KBM-7 (cell line): ENCODE measurements at places on chromosomes 2 and 18.

DNA sequence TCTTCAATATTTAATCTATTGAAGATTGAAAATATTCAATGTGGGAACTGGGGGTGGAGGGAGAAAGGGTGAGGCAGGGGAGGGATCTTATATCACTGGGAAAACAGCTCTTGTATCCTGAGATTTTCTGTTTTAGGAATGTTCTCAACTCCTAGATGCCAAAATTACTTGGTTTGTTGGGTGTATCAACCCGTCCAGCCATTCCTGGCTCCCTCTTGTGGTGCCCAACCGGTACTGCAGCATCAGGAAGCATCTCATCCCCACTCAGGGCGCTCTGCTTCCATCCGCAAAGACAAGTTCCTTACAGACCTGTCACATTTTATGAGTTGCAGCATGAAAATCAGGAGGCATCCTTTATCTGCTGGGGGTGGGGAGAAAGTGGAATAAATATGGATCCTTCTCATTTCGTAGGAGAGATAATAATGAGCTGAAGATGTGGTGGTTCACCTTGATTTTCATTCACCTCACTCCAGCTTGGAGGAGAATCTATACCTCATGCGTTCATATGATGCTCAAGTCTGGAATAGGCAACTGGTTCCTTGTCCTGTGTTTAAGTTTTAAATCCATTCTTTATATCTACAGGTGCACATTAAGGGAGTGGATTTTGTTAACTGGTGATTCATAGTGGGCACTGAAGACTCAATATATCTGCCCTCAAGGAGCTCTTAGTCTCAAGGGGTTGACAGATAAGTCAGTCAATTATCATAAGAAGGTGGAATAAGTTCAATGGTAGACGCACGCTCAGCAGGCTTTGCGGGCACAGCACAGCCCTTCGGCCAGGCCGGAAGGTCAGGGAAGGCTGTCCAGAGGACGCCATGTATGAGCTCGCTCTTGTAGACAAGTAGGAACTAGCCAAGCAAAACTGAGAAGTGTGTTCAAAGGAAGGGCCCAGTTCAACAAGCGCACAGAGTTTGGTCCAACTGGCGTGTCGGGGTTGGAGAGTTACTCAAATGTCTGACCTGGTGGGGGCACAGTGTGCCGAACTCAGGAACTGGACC lies 127.3 kb downstream of the RNF144A start:
- DNase-seq, result peak; percentile 68

GRCh38 chr2:111121028-111121827 lies 514 bp downstream of the BCL2L11 start:
- DNase-seq, result peak; percentile 63

- DNase-seq, result no peak
Observed at GRCh38 chr2:207601774-207602173, 23.4 kb downstream of the METTL21A start.

DNA sequence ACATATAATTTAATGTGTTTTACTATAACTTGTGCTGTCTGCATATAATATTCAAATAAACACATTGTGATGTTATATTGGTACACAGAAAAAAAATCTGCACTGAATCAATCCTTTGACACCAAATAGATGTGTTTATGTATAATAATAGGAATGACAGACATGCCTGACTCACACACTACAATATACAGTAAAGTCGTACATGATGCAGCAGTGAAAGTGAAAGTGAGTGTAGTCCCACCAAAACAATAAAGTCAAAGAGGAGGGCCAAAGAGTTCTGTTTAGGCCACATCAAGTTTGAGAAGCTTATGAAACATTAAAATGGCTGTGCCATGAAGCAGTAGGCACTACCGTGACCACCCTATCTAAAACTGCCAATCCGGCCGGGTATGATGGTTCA lies 8.2 kb upstream of the RBM44 start:
- DNase-seq, result no peak

- DNase-seq, result no peak
Observed at GRCh38 chr2:10753156-10753555, 31.7 kb downstream of the ATP6V1C2 start.

- DNase-seq, result no peak
Observed at GRCh38 chr2:30260941-30261340, 29.6 kb downstream of the LBH start.

GRCh38 chr2:240358080-240358479 lies 77.4 kb upstream of the GPC1 start:
- no peak for DNase-seq

DNA sequence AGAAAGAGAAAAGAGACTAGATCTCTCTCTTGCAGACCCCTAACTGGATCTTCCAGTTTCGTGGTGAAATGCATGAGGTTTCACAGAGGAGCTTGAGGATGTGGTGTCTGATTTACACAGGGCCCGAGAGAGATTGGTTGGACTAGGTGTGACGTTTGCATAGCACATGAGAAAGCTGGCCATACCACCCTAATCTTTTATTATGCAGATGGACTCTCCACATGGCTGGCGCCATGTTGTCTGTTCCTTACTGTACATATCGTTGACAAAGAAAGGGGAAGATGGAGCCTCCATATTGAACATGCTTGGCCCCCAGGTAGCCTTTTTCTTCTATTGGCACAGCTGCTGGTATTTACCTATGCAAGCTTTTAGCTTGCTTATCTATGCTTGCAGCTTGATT lies 27.5 kb upstream of the PGAP1 start:
- no peak for DNase-seq

DNA sequence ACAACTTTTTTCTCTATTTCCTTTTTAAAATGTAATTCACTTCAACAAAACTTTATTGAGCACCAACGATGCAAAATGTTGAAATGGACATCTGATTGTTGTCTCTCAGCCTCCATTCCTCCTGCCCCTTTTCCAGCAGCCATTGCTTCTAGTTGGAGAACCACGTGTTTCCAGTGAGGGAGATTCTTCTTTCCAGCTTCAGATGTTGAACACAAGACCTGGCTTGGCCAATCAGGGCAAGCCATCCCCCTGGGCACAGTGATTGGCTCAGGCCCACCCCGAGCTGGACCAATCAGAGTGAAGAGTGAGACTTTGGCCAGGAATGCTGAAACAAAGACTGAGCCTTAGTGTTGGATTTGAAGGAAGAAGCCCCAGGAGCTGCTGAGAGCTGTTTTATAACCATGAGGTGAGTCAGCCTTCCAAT lies 59.0 kb downstream of the E2F6 start:
- DNase-seq, result no peak

DNA sequence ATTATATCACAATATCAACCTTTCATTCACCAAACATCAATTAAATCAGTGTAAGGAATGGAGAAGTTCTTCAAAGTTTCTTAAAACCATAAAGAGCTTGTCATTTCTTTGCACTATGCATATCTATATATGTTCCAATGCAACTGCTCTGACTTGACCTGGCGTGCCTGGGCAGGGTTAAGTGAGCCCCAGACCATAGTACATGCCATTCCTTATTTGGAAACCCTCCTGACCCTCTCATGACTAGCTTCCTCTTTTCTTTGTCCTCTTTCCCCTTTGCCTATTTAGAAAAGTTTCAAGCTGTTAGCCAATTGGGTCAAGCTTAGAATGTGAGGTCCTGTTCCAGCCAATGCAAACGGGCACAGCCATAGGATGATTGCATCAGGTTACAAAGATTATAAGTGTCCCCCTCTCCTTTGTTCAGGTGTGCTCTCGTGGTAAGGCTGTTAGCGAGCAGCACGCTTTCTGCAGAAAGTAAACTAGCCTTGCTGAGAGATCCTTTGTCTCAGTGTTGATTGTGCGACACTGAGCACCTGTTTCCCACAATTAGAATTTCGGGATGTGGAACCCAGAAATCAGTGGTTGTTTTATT lies 78.2 kb upstream of the UXS1 start:
- peak; percentile 58 for DNase-seq

GRCh38 chr2:105582952-105583660 lies 161.6 kb upstream of the NCK2 start:
- no peak for DNase-seq
